ENCODE measurements at places on chromosomes 13 and 19.

DNA sequence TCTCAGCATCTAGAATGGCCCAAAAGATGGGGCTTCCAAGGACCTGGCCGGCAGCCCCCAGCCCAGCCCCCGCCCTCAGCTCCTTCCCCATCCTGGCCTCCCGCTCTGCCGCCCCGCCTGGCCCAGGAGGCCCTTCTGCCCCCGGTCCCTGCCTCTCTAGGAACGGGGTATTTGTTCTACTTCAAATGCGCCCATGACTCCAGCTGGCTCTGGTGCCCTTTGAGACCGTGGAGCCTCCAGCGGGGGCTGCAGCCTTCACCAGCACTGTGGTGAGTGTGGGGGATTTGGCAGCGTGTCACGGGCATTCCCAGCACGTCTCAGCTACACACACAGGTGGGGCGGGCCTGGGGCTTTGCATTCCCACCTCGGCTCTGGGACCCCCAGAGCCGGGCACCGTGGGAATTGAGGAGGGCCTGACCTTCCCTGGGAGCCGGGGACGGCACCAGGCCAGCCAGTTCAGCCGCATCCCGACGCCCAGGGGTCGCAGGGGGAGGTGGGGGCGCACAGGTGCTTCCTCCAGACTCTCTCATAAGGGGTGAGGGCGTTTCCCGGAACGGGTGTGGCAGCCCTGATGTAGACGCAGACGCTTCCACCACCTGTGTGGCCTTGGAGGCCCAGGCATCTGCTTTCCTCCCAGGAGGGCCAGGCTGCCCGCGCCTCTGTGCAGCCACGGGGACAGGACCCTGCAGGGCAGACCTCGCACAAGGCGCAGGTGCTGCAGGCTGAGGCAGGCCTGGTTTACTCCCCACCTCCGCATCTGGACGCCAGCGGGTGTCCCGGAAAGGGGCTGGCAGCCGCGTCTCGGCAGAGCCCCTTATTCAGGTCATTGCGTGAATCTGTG, 947 bp downstream of the ATP4B start:
- DNase-seq = no peak

GRCh38 chr13:39811051-39811450, 155.6 kb downstream of the COG6 start:
- DNase-seq = no peak

- no peak for DNase-seq
Measured at GRCh38 chr13:86476656-86477055, 677.4 kb upstream of the SLITRK6 start.

- DNase-seq = no peak
Measured at GRCh38 chr19:48149430-48149829, 20.7 kb downstream of the LIG1 start.

DNA sequence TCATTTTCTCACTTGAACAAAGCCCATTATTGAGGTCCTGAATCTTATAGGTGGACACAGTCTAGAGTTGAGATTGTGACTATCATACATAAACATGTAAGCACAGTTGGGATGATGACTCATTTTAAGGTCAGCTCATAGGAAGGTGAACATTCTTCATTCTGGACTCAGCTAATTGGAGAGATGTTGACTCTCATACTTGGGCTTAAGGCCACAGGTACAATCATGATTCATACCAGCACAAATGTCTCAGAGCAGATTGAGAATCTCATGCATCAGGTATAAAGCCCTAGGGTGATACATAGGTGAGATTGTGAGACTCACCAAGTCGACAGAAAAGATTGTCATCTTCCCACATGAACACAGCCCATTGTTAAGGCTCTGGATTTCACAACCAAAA, 62.3 kb upstream of the ZNF724 start:
- no peak for DNase-seq

DNA sequence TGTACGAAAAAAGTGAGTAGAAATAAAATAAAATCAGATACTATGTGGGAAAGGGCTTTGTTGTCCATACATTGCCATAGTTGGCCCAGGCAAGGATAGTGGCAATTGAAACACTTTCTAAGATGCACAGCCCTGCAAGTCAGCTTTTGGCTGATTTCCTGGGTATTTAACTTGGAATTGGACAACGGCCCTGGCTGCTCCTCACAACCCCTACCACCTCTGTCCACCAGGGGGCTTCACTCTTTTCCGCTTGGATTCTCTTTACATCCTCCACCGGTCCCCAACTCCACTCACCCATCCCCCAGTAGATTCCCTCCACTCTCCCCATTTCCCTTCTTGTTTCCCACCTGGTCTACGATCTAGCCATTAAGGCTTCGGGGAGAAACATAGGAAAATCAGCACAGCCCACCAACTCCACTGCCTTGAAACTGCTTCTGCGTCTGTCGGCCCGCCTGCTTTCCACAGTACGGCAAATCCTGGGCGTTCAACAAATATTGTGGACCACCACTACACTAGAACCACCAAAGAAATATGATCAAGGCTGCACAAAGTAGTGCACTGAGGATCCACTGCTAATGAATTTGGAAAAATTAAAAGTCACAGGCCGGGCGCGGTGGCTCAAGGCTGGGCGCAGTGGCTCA, 48.6 kb upstream of the GTF3A start:
- peak; percentile 47 for DNase-seq

GRCh38 chr13:97196340-97196739, 25.8 kb upstream of the MBNL2 start:
- no peak for DNase-seq

- no peak for DNase-seq
Measured at GRCh38 chr19:6963937-6964336, 57.3 kb downstream of the MBD3L2B start.

DNA sequence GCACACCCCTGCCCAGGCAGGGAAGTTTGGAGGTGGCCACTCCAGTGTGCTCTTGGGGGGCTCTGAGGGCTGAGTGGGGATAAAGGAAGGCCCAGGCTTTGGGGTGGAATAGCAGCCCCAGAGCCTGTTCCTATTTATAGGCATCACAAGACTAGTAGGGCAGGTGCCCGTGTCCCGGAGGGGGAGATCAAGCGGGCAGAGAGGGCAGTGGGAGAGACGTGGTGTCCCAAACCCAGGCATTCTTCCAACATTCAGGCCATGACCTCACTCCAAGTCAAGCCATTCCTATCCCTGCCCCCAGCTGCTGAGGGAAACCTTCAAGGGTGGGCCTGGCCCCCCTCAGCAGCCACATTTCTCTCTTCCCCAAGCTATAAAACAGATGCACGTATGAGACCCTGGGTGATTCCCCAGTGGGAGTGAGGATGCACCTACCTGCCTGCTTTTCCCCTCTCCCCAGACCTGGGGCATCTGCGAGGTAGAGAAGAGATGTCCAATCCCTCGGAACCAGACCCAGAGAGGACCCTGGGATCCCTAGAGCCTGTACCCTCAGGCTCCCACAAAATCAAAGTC, 3.9 kb downstream of the WIZ start:
- no peak for DNase-seq

DNA sequence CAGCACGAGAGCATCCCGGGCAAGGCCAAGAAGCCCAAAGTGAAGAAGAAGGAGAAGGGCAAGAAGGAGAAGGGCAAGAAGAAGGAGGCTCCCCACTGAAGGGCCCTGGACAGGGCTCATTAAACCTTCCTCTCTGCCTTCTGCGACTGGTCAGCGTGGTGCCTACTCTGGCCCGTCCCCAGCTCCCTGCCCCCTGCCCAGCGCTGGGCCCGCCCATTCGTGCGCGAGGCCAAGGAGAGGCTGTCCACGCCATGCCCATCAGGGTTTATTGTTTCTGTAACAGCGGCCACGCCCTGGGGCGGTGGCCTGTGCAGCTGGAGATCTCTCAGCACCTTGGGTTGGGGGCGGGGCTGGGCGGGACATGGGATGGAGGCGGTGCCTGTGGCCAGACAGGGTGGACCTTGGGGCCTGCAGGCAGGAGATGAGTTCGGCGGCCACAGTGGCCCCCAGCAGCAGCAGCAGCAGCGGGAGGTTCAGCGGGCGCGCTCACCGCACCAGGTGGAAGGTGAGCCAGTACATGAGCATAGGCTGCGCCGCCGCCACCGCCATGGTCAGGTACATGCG, 897 bp downstream of the C19orf33 start:
- DNase-seq = no peak

DNA sequence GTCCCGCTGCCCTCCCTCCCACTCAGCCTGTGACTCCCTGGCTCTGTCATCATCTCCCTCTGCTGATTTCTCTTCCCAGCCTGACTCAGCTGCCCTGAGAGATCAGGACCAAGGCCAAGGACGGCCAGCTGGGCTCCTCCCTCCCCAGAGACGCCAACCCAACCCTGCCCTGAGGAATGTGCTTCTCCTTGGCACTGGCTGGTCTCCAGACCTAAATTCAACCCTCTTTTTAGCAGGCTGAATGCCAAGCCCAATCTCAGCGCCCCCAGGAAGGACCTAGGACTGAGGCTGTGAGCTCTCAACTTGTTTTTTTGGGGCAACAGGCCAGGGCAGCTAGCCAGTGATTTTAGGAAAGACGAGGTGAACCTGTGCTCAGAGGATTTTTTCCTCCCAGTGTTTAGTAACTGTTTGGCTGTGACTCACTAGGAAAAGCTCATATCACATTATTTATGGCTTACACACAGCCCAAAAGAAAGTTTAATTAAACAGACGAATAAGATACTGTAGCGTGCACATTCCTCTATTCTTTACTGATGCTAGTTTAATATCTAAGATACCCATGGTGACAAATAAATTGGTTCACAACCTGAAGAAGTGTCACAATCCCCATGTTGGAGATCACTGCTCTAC, 7.4 kb upstream of the IGFL1 start:
- no peak for DNase-seq

DNA sequence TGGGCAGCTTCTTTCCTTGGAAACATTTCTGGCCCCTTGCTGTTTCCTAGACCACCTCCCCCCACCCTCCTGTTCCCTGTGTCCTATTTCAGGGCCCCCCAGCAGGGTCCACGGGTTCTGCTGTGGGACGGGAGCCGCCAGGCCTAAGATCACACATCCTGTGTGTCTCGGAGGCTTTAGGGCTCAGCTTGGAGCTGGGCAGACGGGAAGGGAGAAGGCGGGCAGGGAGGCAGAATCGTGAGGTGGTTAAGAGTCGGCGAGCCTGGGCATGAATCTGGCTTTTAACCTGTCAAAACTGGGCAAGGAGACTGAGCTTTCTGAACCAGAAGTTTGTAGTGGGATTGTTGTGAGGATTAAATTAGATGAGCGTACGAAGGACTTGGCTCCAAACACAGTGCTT, 4.8 kb downstream of the KCNC3 start:
- no peak for DNase-seq

DNA sequence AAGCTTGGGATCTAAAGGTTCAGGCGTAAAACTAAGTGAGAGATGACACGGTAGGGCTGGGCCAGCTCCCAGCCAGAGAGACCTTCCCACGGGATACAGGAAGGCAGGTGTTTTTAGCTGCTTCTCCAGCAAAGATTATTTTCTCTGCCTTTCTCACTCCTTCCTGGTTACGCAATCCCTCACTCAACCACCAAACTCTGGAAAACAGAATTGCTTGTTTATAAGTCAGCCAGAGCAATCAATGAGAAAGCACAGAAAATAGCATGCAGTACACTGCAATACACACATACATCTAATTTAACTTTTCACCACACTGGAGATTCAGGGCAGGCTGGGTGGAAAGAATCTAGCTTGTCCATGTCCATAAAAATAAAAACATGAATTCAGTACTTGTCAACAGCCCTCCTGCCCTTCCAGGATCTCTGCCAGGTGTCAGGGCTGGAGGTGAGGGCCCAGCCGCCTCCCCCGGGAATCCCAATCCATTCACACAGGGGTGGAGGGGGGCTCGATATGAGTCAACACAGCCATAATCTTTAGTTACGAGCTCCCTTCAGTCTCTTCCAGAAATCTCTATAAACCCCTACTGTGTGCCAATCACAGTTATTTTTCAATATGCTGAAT, 12.2 kb downstream of the RHPN2 start:
- no peak for DNase-seq

- no peak for DNase-seq
Measured at GRCh38 chr19:18176367-18177310, 3.0 kb downstream of the IFI30 start.

- peak; percentile 56 for DNase-seq
Measured at GRCh38 chr19:20776083-20777076, at the start of gene ZNF66. ZNF66 (plus strand) TSS chr19:20776304; CDS start chr19:20776448, 144 bp downstream.

- no peak for DNase-seq
Measured at GRCh38 chr19:43028866-43029265, 2.6 kb upstream of the PSG11 start.

GRCh38 chr13:44523146-44524015, 52.7 kb downstream of the TSC22D1 start:
- DNase-seq = no peak

DNA sequence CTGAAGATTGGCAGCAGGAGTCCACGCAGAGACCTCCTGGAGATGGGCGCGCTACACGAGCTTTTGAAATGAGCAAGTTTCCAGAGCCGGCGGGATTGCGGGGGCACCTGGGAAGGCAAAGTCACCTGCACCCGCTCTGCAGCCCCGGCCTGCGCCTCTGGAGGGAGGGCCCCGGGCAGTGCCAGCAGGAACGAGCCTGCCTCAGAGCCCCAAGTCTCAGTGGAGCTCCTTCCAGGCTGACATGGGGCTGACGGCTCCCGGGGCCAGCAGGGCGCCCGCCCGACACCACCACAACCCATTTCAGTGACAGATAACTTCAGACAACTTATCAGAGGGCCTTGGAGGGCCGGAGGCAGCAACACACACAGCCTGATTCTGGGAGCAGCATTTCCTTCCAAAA, 45.0 kb downstream of the RASA3 start:
- no peak for DNase-seq

DNA sequence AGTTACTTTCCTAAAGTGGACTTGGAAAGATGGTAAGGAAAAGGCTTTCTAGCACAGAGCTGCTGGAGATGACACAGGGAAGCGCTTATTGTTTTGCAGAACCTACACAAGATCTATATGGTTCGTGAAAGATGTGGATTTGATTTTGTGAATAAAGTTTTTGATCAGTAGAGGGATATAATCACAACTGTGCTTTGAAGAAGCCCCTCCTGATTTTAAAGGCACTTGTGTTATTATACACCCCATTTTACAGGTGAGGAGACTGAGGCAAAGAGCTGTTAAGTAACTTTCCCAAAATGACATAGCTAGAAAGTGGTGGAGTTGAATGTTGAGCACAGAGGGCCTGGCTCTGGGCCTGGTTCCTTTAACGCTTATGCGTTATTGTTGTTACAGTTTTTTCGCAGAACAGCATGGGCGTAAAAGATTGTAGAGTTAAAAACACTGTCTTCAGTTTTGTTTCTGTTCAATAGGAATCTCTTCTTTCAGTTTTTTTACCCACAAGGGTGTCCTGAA, 1.4 kb downstream of the TDRD3 start:
- DNase-seq = no peak

GRCh38 chr13:87274209-87274819, 396.9 kb upstream of the SLITRK5 start:
- no peak for DNase-seq

GRCh38 chr19:8578642-8579265, 1.5 kb upstream of the MYO1F start:
- peak; percentile 69 for DNase-seq

GRCh38 chr13:43785650-43786471, 911 bp downstream of the ENOX1 start:
- DNase-seq = no peak

DNA sequence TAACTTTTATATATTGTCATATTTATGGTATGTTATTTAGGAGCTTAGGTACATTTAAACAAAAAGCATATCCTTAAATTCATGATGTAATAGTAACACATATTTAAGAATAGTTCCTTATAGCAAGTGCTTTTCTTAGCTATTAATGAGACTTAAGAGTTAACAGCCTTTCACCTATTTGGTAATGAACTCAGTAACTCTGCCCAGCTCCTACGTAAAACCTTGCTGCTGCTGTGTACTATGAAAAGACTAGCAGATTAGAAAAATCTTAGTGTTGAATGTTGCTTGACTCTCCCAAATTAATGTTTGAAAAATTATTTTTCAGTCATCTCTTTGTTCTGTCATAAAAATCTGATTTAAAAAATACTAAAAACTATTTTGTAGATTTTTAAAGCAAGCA, 6.9 kb downstream of the GPR180 start:
- DNase-seq = no peak
